ENCODE measurements at places on chromosomes 6 and 20.

GRCh38 chr20:362271-363254 lies 15.7 kb downstream of the NRSN2 start:
- no peak for DNase-seq

DNA sequence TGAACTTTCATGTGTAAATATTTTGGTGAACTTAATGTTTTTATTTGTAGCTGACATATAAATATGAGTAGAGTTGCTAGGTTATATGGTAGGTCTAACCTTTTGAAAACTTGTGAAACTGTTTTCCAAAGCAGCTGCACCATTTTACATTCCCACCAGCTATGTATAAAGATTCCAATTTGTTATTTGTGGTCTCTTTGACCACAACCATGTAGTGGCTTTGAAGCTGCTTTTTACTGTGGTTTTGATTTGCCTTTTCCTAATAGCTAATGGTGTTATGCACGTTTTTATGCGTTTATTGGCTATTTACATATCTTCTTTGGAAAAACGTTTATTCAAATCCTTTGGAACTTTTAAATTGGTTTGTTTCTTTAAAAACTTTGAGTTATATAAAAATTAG lies 10.3 kb downstream of the CST3 start:
- no peak for DNase-seq

GRCh38 chr20:49705358-49705757 lies 8.3 kb downstream of the B4GALT5 start:
- no peak for DNase-seq

GRCh38 chr6:115001731-115002350 lies 659.0 kb upstream of the HS3ST5 start:
- no peak for DNase-seq

- DNase-seq = no peak
Measured at GRCh38 chr20:9301129-9302090, 213.0 kb upstream of the LAMP5 start.
